RWPE1 (cell line): ENCODE measurements at places on chromosomes 4 and X.

DNA sequence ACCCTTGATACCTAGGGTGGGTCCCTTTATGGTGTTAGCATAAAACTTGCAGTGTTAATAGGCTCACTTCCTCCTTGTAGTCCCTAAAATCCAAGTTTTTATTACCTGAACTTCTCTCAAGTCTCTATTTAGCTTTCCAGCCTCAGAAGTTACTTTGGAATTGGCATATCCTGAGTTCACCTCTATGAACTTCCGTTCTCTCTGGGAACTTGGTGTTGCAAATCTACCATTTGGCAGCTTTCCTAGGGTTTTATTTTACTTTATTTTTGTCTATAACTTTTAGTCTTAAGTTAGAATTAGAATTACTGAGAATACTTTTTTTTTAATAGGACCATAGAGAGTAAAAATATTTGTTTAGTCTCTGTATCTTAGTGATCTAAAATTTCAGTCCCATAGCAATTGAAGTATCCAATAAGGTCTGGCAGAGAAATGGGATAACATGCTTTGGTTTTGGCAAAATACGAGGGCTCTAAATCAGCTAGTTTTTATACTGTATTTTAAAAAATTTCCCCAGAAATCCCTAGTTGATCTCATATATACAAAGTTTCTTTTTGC, 30.3 kb upstream of the NAF1 start:
- DNase-seq = no peak

DNA sequence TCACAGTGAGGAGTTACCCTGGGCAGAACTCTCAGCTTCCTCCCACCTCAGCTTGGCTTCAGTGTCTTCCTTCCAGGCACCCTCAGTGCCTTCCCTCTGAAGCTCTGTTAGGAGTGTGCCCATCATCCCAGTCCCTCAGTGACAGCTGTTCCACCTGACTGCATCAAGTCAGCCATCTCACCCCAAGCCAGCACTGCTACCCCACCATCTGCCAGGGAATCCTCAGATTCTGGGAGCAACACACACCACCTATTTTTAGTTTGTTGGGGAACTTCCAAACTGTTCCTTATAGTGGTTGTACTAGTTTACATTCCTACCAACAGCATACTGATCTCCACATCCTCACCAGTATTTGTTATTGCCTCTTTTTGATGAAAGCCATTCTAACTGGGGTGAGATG, 182.9 kb downstream of the RELL1 start:
- no peak for DNase-seq

DNA sequence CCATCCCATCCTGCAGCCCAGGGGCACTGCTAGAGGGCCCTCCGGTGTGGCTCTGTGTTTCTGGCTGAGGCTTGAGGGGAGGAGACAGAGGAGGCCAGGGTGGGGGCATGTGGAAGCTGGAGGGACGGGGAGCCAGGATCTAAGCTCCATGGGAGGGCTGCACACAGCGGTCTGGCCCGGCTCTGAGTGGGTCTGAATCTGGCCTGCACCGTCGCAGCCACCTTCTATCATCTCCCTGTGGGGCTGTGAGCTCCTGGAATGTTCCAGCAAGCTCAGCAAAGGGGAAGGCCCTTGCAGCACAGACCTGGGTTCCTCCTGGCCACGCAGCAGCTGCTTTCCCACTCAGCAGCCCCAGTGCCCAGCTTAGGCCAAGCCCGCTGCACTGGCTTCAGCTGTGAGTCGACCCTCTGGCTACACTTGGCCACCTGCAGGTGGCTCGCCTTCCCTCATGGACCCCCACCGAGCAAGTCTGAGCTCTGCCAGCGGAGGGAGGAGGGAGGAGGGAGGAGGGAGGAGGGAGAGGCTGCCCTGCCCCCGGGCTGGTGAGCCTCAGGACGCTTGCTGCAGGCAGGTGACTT, 5.3 kb downstream of the NKX1-1 start:
- DNase-seq = no peak

- DNase-seq = no peak
Measured at GRCh38 chr4:185719500-185719858, 92.5 kb downstream of the SORBS2 start.

DNA sequence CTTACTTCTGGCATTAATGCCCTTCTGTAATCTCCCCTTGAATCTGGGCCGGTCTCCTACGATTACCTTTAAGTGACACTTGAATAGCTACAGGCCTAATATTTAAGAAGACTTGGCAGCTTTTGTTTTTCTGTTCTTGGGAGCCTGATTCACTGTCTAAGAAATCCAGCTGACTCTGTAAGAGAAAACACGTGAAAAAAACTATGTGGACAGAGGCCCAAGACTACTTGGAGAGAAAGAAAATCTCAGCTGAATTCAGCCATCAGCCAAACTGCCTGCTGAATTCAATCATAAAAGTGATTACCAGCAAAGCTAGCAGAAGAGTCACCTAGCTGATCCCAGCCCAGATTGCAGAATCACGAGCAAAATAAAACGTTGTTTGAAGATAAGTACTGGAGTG, 521.2 kb downstream of the MID1IP1 start:
- DNase-seq = no peak

GRCh38 chr4:162838671-162839070, 328.0 kb downstream of the NAF1 start:
- no peak for DNase-seq

- DNase-seq = peak; percentile 23
Measured at GRCh38 chrX:150683536-150684146, 9.6 kb upstream of the MTMR1 start.

DNA sequence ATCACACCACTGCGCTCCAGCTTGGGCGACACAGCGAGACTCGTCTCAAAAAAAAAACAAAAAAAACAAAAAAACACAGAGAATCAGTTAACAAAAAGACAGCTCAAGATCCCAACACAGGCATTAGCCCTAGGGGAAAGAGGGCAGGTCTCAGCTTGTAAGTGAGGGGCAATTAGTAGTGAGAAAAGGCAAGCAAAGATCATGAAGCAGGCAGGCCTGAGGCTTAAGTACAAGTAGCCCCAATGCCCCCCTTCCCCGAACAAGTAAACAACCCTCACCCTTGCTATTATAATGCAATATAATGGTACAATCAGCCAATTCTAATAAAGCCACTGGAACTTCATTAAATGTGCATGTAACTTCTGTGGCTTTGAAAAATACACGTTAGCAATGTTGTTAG, 17.0 kb downstream of the ADGRA3 start:
- DNase-seq = no peak

DNA sequence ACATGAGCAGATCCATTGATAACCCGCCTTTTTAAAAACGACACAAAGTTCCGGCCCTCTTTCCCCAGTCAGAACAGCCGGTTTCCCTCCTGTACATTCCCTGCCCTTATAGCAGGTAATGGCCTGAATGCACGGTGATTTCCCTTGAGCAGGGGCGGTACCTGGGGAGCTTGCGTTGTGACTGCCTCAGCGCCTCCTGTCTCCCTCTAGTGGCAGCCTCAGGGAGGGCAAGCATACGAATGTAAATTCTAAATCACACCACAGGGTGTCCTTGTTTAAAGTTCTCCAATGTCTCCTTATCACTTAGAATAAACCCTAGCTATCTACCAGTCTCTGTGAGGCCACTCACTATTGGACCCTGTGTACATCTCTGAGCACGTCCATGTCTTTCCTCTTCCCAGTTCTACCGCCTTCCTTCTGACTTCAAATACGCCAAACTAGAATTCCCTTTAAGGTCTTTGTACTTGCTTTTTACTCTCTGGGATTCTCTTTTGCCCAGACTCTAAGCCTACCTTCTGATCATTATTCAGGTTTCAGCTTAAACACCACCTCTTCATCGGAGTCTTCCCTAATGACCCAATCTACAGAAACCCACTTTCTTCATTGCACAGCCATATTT, 18.4 kb upstream of the LDB2 start:
- DNase-seq = peak; percentile 38

GRCh38 chr4:183434666-183435190, 9.7 kb upstream of the CDKN2AIP start:
- no peak for DNase-seq

GRCh38 chr4:136571315-136571714, 961.0 kb downstream of the PCDH18 start:
- no peak for DNase-seq

DNA sequence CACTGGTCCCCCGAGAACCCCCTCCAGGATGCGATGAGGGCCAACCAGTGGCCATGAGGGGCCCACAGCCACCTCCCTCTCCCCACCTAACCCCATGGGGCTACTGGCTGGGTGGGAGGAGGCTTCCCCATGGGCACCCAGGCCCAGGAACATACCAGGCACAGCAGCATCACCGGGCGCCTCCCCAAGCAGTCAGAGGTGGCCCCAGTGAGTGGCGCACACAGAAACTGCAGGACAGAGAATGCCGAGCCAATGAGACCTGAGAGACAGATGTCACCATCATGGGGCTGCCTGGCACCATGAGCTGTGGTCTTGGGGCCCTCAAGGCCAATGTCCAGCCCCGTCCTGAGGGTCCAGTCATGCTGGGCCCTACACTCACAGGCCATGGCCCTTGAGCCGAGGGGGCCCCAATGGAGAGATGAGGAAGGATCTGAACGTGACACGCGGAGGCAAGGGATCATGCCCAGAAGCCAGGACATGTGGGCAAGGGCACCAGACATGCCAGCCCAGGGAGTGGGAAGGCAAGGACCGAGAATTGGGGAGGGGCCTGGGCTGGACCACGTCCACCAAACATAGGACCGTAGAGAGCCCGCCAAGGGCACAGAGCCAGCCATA, 30.1 kb downstream of the NOP14 start:
- DNase-seq = no peak

DNA sequence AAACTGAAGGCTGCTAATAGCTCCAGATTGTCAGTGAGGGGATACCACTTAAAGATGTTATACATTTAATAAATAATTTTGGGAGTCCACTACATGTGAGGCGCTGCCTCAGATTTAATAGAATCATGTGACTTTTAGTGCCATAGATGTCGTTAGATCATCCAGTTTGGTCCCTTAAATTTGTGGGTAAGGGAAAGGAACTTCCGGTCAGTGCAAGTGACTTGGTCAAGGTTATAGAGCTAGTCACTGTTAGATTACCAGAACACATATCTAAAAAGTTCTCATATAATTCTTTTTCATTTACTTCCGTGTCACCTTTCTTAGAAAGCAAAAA, 529 bp upstream of the UBA6 start:
- no peak for DNase-seq

- DNase-seq = no peak
Measured at GRCh38 chr4:147591106-147591505, 26.1 kb upstream of the TMEM184C start.

- DNase-seq = peak; percentile 68
Measured at GRCh38 chr4:105620640-105621323, 68.4 kb downstream of the ARHGEF38 start.

GRCh38 chrX:41561045-41561444, 113.9 kb downstream of the NYX start:
- DNase-seq = peak; percentile 7

DNA sequence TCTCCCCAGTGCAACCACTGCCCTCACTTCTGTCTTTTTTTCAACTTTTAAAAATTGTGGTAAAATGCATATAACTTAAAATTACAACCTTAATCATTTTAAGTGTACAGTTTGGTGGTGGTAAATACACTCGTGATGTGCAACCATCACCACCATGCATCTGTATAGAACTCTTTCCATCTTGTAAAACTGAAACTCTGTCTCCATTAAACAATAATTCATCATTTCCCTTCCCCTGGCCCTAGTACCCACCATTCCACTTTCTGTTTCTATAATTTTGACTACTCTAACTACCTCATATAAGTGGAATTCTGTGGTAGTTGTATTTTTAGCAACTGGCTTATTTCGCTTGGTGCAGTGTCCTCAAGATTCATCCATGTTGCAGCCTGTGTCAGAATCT, 6.8 kb upstream of the CTBP1 start:
- DNase-seq = no peak

GRCh38 chrX:9948406-9948805, 18.8 kb upstream of the CLDN34 start:
- no peak for DNase-seq

- DNase-seq = peak; percentile 64
Measured at GRCh38 chrX:8868070-8868773, 67.0 kb upstream of the FAM9A start.

DNA sequence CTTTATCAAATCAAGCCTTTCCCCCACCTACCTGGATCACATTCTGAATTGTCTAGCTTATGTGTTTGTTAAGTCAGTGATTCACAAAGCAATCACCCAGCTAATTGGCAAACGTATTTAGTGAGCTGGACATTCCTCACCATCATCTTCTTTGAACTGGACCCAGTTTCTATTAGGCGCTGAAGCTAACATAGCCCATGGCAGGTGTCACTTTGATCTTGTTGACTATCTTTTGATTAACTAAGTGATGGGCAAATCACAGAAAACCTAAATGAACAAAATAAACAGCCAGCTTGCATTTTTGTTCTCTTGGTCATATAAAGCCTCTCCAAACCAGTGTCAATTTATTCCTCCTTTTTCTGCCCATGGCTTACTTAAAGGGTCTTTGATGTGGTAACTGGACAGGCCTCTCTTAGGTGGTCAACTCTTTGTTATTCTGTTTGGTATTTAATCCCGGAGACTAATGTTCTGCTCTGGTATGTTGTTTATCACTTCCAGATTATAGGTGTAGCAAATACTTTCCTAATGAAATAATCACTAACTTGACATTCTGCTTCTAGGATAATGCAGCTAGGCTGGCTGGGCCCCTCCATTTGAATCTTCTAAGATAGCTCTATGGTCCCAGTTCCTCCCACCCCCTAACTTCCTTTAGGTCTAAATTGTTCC, 105.3 kb upstream of the SMIM10 start:
- DNase-seq = no peak

GRCh38 chrX:17738737-17739535, 1.6 kb downstream of the SCML1 start:
- DNase-seq = no peak

DNA sequence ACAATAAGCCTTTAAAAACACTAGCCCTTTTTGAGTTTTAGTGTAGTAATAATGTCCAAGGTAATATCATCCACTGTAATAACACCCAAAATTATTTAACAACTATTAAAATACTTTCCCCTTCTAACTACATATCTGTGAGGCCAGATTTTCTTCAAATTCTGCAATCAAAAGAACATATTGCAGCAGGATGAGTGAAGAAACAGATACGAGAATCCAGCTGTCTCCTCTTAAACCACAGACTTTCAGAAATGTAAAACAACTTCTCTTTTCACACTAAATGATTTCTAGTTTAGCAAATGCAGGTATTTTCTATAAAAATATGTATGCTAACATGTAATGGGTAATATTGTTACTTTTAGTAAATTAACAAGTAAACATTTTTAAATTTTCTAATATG, 148.9 kb downstream of the PRDM5 start:
- no peak for DNase-seq

GRCh38 chrX:154732421-154733065, 18.3 kb downstream of the GAB3 start:
- DNase-seq = no peak

GRCh38 chr4:42152507-42153504, at the start of gene BEND4:
Gene BEND4, minus strand, starts transcription at chr4:42152655. Its CDS starts 512 bp downstream, at chr4:42152143.
- no peak for DNase-seq

GRCh38 chr4:154516318-154517029, 24.9 kb upstream of the DCHS2 start:
- DNase-seq = no peak

GRCh38 chr4:173218411-173219125, 50.0 kb downstream of the GALNT7 start:
- DNase-seq = no peak
